Esophagus muscularis mucosa (tissue), 4 donors: ENCODE measurements at places on chromosomes 5 and 9. TPM values are rescaled to one million over a fixed set of nuclear protein-coding genes. Genes with fewer than 3 reads are reported as not detected.

DNA sequence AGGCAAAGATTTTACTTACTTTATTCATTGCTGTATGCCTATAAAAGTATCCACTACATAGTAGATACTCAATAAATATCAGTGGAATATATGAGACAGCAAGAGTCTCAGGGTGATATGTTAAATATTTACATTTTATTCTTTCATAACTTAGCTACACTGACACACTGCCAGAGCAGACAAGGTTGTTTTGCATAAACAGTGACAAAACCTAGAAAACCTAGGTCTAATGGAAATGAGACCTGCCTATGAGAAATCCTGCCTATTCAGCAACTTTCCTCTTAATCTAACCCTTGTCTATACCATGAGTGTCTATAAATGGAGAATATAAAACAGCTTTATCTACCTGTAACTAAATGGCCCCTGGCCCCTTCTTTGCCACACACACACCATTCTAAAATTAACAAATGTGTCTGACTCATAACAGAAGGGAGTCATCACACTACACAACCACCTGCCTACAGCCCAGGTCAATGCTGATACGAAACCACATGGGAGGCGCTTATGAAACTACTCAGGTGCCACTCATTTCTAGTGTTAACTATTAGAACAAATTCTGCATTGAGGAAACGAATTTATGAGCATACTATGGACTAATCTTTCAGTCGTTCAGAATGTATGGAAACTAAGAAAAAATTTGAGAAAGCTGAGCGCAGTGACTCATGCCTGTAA is 60.3 kb downstream of the UBAP2 start:
- no peak for DNase-seq

GRCh38 chr9:130243015-130243881 is 22.3 kb upstream of the HMCN2 start:
- DNase-seq: no peak

- no peak for DNase-seq
Measured at GRCh38 chr9:134679616-134680392, 38.2 kb downstream of the COL5A1 start.

DNA sequence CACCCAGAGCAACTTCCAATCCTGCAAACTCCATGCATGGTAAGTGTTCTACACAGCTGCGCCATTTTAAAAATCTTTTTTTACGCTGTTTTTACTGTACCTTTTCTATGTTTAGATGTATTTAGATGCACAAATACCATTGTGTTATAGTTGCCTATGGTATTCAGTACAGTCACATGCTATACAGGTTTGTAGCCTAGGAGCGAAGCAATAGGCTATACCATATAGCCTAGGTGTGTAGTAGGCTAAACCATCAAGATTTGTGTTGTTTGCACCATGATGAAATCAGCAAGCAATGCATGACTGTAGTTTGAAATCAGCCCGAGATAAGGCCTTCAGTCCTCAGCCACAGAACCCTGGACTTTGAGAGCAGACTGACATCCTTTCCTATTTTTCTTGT is 101.2 kb downstream of the LIX1 start:
- DNase-seq: no peak

GRCh38 chr5:94613583-94613982 is 4.8 kb downstream of the KIAA0825 start:
- no peak for DNase-seq

DNA sequence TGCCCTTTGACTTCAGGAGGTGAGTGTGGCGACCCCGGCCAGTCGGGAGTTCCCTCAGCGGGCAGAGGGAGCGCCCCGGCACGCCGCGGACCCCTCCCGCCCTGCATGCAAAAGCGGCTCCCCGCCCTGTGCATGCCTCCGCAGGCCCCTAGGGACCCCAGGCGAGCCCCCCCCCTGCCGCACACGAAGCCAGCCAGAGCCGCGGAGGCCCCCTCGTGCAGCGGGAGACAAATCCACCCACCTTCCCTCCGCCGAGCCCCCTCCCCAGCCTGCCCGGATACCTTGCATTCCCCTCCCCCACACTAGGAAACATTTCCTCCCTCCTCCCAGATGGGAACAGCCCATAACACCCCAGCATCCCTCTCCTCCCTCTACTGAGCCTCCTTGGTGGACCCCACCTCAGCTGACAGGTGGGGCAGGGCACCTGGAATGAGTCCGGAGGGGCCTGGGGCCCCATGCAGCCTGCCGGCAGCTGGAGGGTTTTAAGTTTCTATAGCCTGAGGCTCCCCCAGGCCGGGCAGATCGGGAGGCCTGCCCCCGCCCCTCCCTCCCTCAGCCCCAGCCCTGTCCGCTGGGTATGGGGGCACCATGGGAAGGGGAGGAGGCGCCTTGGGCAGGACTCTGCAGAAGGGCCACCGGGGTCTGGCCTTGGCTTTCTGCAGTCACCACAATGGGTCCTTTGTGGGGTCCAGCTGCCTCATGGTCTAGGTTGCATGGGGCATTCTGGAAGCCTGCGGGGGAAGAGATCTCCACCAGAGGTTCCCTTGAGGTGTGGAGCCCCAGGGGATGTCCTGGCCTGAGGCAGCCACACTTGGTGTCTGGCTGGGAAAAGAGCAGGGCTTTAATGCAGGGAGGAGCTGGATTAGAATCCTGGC is 601 bp downstream of the ERGIC1 start:
- no peak for DNase-seq

Gene LRRC26
- total RNA-seq: not detected

GRCh38 chr5:142676318-142676717 is 9.6 kb downstream of the FGF1 start:
- no peak for DNase-seq

Gene MEIKIN
- total RNA-seq: not detected

Gene LCN12
- total RNA-seq: not detected

- no peak for DNase-seq
Measured at GRCh38 chr9:20032413-20033006, 243.7 kb upstream of the SLC24A2 start.

DNA sequence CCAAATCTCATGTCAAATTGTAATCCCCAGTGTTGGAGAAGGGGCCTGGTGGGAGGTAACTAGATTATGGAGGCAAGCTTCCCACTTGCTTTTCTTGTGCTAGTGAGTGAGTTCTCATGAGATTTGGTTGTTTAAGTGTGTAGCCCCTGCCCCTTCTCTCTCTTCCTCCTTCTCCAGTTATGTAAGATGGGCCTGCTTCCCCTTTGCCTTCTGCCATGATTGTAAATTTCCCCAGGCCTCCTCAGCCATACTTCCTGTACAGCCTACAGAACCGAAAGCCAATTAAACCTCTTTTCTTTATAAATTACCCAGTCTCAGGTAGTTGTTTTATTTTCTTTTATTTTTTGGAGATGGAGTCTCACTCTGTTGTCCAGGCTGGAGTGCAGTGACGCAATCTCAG is 18.2 kb upstream of the TXNDC8 start:
- no peak for DNase-seq

DNA sequence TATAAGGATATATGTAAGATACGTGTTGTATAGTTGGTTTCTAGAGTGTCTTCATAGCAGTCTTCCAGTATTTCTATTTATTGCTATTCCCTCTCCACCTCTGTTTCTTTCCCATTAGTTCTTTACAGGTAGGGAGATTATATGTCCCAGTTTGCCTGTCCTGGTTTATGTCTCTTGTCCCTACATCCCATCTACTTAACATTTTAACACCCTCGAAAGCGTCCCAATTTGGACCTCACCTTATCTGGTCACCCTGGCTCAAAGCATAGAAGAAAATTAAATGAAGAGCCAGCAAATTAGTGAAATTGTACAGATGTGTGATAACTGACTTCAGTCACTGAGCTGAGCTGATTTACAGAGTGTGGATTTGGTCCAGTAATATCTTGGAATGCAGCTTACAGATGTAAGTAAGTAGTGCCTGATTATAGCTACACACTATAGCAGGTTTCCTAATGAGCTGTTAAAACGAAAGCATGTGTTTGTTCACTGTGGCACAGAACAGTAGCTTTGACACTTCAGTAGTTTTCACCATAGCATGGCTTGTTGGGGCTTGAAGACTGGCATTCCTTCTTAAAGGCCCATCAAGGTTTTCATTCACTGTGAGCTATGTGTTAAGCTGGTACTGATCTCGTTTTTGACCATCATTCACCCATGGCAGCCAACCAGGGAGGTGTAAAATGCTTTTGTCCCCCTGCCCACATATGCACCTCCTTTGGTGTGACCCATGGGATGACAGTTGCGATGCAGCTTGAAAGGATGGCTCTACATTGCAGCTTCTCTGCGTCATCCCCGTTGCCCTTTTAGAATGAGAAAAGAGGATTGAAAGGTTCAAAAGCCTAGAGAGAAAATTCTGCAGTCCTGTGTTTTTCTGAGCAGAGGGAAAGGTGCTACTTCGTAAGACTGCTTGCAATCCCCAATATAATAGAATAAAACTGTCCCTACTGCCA is 192.1 kb upstream of the DMRT1 start:
- DNase-seq: peak; percentile 29

Gene KCNN2
- total RNA-seq: 6.5 TPM

DNA sequence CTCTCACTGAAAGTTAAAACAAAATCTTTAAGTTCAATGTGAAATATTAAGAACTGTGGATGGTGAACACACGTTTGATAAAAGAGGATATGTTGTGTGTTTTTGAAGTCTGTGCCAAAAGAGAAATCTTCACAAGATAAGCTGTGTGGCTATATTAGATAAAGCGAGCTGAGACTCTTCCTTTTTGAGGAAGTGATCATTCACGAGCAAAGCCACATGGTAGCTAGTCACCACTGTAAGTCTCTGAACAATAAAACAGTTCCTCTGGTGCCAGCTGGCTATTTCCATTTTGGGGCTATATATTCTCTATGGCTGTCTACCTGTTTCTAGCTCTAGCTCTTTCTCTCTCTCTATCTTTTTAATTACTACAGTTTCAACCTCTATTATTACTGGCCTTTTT is 1849.2 kb upstream of the C9orf72 start:
- no peak for DNase-seq

GRCh38 chr9:93121316-93122241 is 12.5 kb downstream of the NINJ1 start:
- DNase-seq: no peak

Gene CCDC171
- total RNA-seq: 1.3 TPM

Gene SAXO1
- not detected for total RNA-seq

GRCh38 chr9:113186137-113186755 is 34.8 kb downstream of the FKBP15 start:
- DNase-seq: peak; percentile 34
